ENCODE measurements at places on chromosomes 6 and 20.

- DNase-seq = no peak
Measured at GRCh38 chr6:159969204-159969912, 476 bp downstream of the IGF2R start.

GRCh38 chr20:24634855-24635254 is 165.4 kb downstream of the SYNDIG1 start:
- peak; percentile 66 for DNase-seq

GRCh38 chr6:8530785-8531435 is 95.6 kb upstream of the SLC35B3 start:
- no peak for DNase-seq

DNA sequence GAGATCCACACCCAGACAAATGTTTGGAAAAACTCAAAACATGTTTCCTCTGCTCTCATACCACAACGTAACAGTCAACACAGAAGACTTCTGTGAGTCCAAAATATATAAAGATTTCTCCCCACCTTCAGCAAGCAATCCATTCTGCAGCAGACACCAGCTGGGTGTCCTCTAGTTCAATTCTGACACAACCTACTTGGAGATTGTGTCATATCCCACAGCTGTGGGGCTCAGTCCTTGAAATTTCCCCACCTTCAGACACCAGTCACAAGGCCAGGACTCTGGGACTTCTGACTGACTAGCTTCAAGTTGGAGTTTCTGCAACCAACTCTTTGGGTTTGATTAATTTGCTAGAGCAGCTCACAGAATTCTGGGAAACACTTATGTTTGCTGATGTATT is 244.8 kb upstream of the CDYL start:
- no peak for DNase-seq

DNA sequence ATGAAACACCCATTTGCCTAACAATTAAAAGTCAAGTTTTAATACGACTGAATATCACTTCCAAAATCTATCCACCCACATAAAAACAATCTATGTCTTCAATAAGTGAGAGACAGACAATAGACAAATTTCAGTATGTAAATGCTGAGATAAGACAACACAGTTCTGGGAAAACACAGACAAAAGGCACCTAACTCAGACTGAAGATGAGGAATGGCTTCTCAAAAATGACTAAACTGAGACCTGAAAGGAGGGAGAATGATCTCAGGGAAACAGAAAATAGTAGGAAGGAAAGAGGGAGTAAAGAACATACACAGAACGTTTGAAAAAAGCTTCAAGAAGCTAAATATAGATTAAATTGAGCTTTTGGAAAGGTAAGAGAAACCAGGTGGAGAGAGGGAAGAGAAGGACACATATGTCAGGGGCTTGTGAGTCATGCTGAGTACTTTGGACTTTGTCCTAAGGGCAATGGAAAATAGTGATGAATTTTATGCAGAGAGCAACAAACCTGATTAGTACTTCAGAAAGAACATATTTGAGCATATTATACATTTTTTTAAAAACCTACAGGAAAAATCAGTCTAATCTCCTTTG is 16.1 kb downstream of the LMBRD1 start:
- no peak for DNase-seq

DNA sequence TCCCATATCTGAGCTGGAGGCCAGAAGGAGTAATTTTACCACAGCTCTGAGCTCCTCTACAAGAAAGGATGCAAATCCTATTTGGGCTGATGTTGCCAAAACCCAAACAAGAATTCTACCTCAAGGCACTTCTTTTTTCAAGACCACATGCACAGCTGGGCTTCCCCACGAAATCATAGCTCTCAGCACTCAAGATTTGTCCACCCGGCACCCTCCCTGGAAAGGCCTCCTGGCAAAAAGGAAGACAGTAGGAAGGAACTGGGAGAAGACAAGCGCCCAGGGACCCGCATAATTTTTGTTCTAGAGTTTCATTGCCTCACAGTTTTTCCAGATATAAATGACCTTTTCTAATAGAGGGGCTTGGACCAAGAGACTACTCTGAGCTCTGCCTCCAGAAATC is 90.5 kb downstream of the BANF2 start:
- DNase-seq = no peak

GRCh38 chr6:31918069-31918720 is 9.3 kb upstream of the C2 start:
- DNase-seq = no peak

DNA sequence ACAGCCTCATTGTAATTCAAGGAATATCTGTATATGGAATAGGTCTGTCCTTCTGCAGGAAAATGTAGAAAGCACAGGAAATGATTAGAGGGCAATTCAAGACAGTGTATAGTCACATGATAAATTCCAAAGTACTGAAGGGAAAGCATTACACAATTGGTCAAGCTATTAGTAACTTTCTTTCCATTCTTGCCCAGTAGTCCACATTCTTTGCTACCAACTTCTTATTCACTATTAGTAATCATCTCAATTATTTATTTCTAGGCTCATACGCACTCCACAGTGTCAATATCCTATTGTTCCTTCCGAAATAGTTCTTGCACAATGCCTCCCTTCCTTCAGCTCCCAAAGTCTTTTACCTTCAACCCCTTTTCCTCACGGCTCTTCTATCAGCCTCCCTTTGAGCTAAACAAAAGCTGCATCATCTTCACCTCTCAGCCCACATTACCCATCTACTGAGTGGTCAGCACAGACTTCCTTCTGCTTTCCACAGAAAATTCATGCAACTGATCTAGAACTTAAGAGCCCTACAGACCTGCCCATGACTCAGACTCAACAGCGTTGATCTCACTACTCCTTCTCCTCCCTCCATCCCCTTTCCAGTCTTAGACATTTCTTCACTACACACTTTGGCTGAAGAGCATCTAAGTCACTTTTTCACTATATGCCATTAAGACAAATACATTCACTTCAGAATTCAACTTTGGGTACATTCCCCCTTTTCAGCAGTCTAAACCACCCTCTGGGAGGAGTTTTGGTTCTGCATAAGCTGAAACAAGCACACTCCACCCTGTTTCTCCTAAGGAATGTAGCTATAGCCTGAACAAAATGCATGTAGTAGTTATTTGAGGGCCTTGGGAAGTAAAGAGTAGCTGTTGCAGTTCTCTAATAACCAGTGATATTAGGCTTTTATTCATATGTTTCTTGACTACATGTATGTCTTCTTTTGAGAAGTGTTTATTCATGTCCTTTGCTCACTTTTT is 157.9 kb downstream of the KIF16B start:
- DNase-seq = no peak

GRCh38 chr6:583635-584034 is 73.3 kb downstream of the HUS1B start:
- DNase-seq = no peak

- no peak for DNase-seq
Measured at GRCh38 chr6:137723273-137724017, 143.6 kb upstream of the TNFAIP3 start.

DNA sequence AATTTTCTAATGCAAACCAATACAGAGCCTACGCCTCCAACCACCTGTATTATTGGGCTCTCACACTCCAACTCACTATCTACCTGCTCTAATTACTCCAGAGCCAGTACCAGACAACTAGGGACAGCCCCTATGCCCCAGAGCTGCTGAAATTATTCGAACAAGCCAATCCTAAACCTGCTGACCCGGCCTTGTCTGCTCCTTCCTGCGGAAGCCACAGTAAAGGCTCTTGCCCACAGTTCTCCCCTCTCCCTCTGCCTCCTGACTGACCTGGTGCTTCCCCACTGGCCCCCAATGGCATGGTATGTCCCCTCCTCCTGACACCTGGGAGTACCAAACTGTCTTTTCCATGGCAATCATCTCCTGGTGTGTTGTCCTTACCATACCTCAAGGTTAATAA is 4.1 kb upstream of the TOX2 start:
- DNase-seq = no peak

DNA sequence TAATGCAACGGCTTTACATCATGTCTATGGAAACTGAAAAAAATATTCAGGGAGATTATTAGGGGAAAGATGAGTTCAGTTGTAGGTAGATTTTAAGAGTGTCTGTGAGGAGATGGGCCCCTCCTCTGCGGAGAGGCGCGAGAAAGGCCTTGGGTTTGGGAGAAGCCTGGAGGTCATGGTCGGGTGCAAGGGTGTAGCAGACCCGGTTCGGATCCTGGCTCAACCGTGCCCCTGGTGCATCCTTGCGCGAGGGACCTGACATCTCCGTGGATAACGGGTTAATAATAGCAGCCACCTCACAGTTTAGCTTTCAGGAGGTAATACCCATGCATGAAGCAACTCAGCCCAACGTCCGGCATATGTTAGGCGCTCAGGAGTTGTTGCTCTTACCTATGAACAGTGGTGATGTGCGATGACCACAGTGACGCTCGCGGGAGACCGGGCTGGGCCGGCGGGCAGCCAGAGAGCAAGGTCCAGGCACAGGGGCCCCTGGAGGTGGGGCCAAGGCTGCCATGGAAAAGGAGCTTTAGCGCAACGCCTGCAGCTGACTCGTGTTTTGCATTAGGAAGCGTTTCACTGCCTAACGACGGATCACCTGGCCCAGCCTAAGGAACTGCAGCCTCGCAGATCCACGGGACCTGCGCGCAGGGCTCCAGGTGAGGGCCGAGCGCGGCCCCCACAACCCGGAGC is 146.4 kb upstream of the ARID1B start:
- DNase-seq = no peak

DNA sequence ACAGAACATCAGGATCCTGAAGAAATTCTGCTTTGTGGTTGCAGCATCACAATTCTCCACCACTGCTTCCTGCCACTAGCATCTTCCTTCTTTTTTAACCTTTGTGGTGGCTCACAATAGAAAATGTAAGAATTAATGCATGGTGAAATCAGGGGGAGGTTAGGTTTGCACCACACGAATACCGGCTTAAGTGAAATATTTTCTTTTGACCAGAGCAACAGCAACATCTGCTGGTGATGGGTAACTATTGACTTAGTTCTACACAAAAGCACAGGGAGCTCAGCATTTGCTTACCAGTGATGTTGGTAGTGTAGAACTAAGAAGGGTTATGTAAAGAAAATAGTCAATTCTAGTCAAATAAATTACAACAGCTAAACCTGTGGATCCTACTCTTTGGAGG is 280.5 kb downstream of the SYNE1 start:
- DNase-seq = no peak

DNA sequence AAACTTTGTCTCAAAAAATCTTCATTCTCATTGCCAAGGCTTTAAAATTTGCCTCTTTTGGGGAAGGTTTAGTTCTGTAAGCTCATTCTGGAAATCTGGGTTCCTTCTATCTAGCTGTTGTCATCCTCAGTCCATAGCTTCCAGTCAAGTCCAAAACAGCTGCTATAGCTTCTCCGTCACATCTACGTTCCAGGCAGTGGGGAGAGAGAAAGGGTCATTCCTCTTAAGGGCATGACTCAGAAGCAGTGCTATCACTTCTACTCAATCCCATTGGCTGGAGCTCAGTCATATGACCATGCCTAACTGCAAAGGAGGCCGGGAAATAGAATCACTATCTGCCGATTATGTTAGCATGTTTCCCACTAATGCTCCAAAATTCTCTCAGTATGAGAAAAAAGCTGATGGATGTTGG is 141.4 kb upstream of the PTPN1 start:
- no peak for DNase-seq

DNA sequence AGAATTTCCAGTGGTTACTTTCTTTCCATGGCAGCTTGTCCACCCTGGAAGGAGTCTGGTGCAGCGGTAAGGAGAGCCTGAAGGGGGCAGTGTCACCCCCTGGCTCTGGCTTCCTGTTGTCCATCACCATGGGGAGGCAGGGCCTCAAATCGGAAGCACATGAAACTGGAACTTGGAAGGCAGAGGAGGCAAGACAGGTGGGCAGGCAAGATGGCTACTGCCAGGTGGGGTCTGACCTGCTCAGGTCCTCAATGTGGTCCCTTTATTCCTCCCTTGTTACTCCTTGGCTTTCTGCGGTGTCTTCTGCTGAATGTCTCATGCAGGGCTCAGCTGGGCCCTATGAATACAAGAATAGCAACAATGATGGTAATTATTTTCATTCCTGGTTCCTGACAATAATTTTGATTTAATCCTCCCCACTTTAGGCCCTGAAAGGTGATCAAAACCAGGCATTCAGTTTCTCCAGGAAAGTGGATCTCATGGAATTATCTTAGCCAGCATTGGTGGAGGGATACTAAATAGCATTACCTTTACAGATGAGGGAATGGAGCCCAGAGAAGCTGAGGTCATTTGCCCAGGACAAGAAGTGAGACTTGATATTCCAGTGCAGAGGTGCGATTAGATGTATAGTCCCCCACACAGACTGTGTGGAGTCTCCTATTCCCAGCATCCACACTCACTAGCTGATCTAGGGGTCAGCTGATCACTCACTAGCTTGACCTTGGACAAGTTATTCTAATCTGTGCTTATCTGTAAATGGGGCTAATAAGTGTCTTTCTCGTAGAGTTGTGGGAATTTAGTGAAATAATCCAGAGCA is 17.6 kb upstream of the SNAI1 start:
- DNase-seq = no peak

DNA sequence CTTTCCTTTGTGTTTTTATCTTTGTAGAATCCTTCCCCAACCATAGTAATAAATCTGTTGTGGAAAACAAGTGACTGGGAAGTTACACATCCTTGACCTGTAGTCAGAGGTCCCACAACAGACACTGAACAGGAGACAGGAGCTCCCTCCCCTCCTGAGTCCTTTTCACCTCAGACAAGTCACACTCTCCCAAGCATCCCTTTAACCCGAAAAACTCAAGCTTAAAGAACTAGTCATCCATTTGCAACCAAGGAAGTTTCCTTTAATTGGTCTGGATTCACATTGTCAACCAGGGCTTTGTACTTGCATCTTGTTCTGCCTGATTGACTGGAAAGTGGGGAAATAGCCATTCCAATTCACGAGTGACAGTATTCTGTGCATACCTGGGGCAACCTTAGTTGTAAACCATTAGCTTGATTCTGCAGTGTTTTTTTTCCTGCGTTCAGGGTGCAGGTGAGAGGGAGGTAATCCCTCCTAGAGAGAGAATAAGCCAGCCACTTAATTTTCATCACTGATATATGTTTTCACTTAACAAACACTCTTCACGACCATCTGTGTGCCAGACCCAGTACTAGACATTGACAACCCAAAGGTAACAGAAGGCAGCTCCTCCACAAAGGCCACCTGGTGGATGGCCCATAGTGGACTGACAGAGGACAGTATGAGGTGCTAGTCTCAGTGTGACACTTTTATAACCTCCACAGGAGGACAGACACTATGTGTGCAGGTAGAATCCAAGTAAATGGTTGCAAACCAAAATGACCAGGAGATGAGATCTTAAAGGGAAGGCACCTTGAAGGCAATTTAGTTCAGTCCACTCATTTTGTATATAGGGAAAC is 112.4 kb downstream of the SLX4IP start:
- DNase-seq = no peak

- DNase-seq = no peak
Measured at GRCh38 chr20:35876033-35876320, 78.3 kb downstream of the SCAND1 start.
